A549 treated with Hydrocortisone at 1 μM for 4 hours (cell line): ENCODE measurements at places on chromosomes 12 and 14. TPM values are rescaled to one million over a fixed set of nuclear protein-coding genes. Genes with fewer than 3 reads are reported as not detected.

FUT8 gene
- 10.0 to 16.2 TPM (median 12.1 TPM) in 5 replicates for total RNA-seq

DAO gene
- total RNA-seq, result not detected in 5 replicates

REP15 gene
- total RNA-seq, result 0.18 to 0.63 TPM (median 0.35 TPM) in 5 replicates

SLC35F4 gene
- total RNA-seq, result not detected in 5 replicates

CCDC177 gene
- 0.02 to 0.06 TPM (median 0.04 TPM) in 4 of 5 replicates, not detected in the other for total RNA-seq

IFNG-AS1 gene
- total RNA-seq, result not detected in 5 replicates
